ENCODE measurements at places on chromosomes 12 and 14.
A peak's percentile ranks its signal among the peaks of the same experiment; 100 is the strongest.

GRCh38 chr12:63922474-63922873 is 78.0 kb downstream of the SRGAP1 start:
- DNase-seq: no peak

- DNase-seq: peak; percentile 10
Observed at GRCh38 chr14:82710267-82710841, 1176.7 kb upstream of the SEL1L start.

DNA sequence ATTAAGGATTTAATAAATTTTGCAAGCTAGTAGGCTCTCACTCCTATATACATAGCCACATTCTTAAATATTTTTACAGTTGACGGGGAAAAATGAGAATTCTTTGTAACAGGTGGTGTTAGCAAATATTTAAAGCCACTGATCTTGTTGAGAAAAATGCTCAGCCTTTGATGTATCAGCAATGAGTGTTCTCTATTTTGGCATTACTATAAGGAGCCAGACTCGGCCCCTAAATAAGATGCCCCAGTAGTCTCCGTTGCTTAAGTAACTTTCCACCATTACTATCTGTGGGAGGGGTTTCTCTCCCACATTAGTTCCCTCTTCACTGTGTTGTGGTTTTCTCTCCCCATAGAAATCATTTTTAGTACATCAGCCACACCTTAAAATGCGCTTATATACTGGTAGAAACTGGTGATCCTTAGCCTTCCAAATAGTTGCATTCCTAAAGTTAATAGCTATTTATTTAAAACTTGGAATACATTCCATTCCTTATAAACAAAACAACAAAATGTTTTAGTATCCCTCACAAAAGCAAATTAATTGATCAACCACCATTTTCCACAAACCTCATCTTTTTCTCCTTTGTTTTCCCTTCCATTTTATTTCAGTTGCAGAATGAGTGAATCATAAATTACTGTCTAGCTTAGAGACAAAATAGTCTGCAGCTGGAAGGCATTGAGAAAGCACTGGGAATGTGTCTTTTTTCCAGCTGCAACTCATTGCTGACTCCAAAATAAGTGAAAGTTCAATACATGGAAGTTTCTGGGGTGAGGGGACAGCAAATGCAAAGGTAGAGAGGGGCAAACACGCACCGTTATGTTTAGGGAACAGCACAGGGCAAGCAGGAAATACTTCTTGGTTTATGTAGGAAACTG is 84.7 kb upstream of the FERMT2 start:
- no peak for DNase-seq

DNA sequence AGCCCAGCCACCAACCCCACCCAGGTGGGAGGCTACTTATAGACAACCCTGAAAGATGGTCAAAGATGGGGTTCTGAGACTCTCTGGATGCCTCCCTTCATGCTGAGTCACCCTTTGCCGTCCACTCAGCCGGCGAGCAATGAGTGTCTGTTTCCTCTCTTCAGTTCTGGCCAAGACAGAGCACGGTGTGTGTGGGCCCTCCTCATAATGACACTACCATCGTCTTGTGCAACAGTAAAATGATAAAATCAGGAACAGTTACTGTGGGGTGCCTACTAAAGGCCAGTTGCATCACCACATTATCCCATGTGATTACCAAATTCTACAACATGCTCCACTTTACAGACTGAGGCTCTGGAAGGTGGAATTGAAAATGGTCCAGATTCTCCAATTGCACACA is 7.0 kb upstream of the BDKRB1 start:
- no peak for DNase-seq

GRCh38 chr14:57009585-57010515 is 199.6 kb upstream of the OTX2 start:
- no peak for DNase-seq

GRCh38 chr14:22466491-22466890 is 122.5 kb downstream of the DAD1 start:
- no peak for DNase-seq

DNA sequence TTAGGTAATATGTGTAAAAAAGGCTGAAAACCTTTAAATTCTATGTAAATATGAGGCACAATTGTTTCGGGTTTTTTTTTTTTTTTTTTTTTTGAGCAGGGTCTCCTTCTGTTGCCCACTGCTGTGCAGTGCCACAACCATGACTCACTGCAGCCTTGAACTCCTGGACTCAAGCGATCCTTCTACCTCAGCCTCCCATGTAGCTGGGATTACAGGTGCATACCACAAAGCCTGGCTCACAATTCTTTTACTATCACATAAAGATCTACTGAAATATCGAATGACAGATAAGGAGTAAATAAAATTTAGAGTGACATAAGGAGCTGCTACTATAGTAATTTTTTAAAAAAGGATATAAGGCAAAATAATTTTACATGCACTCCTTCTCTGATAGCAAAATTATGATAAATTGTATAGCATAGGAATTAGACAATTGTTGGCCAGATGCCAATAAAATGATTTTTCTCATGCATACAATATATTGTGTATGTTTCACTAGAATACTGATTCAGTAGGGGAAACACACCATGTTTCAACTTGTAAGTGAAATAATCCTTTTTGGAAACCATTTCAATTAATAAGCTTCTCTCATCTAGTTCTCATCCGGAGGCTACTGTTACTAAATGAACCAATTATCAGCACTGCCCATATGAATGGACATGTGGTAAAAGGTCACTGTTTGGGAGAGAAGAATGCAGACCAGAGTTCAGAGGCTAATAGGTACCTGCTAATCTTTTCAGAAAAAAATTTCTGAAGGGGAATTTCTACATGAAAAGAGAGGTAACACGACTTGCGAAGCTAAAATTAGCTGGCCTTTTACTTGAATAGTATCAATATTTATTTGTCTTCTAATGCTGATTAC is 108.4 kb downstream of the PPP1R12A start:
- no peak for DNase-seq

GRCh38 chr14:103667671-103668070 is 38.7 kb downstream of the KLC1 start:
- no peak for DNase-seq

DNA sequence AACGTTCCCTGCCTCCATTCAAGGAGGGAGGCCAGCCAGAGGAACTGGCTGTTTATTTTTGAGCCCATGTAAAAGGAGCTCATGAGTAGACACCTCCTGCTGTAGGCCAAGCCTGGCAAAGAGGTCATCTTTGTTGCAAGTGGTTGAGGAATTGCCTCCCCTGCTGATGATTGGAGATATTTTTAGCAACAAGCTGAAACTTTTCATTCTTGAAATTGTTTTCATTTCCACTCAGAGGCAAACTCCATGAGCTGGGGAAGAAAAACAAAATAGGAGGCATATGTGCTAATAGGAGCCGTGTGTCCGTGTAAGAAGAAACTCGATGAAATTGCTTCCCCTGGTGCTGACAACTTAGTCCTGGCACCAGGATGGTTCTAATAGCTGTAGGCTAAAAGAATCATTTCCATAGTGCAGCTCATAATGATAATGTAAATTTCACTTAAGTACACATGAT is 440.1 kb upstream of the FAR2 start:
- DNase-seq: peak; percentile 85

- no peak for DNase-seq
Observed at GRCh38 chr12:131084341-131085011, 130.8 kb downstream of the ADGRD1 start.

DNA sequence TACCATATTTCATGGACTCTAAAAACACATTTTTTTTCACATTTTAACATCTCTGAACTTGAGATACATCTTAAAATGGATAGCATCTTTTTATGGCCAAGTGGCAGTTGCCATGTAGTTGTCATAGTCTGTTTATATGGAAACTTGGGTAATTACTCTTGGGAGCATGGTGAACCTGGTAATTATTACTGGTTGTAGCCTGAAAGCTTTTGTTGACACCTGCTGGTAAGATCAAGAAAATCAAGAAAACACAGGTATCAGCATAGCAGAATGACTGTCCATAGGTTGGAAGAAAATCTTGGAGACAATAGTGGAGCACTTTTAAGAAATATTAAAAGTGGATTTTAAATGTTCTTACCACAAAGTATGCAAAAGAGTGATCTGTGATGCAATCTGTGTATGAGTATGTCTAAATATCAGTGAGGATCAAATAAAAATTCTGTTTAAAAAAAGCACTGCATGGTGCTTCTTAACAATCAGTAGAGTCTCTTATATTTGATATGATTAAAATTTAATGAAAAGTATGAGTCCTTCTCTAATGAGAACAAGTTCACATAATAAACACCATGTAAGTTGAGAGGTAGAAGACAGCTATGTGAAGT is 44.2 kb downstream of the TTC8 start:
- no peak for DNase-seq

DNA sequence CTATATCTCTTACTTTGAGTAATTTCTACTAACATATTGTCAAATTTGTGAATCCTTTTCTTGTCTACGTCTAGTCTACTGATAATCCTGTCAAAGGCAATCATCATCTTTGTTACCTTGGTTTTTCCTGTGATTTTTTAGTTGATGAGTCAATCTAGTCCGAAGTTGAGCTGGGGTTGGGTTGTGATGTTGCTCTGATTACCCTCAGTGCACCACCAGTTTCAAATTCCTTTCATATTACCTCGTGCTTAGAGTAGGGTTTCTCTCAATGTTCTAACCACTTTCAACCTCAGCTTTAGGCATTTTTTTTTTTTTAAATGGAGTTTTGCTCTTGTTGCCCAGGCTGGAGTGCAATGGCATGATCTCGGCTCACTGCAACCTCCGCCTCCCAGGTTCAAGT is 186.8 kb downstream of the BTG1 start:
- peak; percentile 3 for DNase-seq

DNA sequence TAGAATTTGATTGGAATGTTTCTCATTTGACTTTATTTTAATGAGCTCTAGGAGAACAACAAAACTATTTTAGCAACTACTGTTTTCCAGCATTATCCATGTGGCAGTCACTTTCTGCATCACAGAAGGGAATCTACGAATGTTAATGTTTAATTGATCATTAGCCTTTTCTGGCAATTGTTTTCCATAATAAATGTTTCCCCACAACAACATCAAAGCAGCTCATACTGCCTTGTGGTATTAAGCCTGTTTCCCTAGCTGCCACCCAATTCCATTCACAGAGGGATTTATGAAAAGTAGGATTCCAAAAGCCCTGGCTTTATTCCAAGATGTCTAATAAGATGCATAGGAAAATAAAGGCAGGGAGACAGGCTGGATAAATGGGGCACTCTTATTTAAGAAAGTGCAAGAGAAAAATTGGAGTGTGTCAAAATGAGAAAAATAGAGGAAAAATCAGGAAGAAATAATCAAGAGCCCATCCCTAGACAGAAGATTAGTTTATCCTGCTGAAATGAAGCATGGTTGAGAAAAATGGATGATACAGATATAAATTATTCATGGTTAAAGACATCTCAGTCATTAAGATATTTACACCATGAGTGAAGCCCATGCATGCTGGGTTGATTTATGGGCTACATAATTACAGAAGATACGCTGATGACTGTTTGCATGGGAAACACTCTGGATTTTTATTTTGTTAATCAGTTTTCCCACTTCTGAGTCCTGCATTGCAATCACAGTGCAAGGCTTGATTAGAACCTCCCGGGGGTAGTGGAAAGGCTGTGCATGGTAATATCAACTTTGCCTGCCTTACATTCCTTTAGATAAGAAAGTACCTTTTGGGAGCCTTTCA is 180.3 kb downstream of the HELB start:
- no peak for DNase-seq

DNA sequence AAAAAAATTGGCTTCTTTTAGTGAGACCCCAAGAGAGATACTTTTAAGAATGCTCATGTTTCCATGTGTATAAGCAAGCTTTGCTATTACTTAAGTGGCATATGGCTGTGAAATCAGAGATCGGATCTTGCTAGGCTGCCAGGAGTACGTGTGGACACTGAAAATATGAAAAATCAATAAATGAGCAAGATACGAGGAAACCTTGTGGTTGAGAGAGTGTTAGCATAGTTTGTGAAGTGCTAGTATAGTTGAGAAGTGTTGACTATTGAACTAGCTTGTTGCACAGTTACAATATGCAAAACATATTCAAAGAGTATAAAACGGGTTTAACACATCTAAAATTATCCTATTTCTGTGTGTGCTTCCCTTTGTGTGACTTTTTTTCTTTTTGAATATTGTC is 230.9 kb upstream of the NOVA1 start:
- DNase-seq: no peak

DNA sequence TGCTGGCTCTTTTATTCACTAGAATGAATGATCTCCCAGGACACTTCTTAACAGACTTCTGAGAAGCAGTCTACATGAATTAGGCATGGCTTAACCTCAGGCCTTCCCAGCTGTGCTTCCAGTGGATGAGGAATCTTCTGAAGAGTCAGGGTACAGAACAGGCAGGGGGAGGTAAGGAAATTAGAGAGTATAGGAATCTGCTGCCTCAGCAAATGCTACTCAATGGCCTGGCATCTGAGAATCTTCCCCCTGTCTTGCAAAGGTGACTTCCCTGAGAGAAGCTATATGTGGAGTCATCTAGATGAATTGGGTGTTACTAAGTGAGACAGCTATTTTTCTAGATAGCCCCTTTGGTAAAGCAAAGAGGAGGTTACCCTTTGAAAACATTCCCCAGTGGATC is 496.2 kb upstream of the CCDC196 start:
- no peak for DNase-seq

- DNase-seq: no peak
Observed at GRCh38 chr12:130633771-130634170, 82.3 kb downstream of the RIMBP2 start.

DNA sequence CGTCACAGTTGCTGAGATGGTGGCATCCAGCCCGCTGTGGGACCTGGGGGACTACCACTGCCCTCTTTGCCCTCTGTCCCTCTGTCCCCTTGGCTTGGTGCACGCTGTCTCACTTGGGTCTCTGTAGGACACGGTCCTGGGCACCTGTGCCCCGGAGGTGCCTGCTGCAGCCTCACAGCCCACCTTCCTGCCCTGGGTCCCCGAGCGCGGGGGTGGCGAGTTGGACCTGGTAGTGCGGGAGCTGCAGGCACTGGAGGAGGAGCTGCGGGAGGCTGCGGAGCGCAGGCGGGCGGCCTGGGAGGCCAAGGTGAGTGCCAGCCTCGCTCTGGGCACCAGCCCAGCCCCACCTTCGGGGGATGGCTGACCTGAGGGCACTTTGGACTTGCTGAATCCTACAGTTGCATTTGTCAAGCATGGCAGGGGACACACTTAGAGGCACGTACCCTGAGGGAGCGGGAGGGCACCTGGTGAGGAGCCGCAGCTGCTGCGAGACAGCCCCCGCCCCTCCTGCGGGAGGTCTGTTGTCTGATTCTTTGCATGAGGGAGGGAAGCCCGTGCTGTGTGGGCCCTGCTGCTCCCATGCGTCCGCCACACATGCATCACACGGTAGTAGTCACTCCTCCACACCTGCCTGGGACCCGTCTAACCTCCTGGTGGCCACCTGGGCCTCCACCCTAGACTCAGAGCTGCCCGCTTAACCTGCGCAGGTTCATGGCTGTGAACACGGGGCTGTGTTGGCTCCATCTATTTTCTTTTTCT is 6.8 kb downstream of the TEDC1 start:
- no peak for DNase-seq

DNA sequence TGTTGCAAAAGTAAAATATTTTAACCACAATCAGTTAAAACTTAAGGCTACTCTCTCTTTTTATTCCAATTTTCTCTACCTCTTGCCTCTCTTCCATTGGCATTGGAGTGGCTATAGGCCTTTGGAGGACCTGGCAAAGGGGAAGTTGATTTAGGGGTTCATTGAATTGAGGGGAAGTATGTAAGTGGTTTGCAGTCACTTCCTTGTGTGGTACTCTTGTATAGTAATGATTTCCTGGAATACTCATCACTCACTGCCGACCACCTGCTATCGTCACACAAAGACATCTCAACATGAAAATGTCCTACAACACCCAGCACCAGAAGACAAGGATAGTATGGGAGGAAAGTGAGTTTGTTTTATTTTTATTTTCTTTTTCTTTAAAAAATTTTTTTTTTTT is 45.7 kb upstream of the CPM start:
- no peak for DNase-seq

All from smooth muscle cell of the brain vasculature (primary cell).